ENCODE measurements at places on chromosomes 5 and 9. TPM values are rescaled to one million over a fixed set of nuclear protein-coding genes. Genes with fewer than 3 reads are reported as not detected.

DNA sequence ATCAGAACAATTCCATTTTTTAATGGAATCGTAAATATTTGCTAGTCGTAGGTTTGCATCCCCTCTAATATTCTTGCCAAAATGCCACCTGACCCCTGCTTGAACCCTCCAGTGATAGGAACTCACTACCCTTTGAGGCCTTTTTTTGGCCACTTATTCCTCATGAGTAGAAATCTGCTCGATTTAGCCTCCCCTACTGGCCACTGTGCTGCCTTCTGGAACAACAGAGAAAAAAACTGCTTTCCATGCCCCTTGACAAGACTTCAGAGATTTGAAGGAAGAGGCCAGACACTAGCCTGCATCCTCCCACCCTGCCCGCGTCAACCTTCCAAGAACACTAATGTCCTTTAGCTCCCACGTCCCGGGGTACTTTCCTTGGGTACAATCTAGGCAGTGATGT lies 4.1 kb downstream of the CCDC69 start:
- no peak for DNase-seq

Gene PCDHGA8
- not detected for total RNA-seq

GRCh38 chr5:174726916-174727793 lies 2.8 kb downstream of the MSX2 start:
- no peak for DNase-seq

GRCh38 chr5:59666440-59667068 lies 227.0 kb downstream of the PDE4D start:
- no peak for DNase-seq

GRCh38 chr9:37239224-37239859 lies 119.0 kb downstream of the ZCCHC7 start:
- no peak for DNase-seq

Gene SHOC1
- total RNA-seq, result 0.04 TPM

DNA sequence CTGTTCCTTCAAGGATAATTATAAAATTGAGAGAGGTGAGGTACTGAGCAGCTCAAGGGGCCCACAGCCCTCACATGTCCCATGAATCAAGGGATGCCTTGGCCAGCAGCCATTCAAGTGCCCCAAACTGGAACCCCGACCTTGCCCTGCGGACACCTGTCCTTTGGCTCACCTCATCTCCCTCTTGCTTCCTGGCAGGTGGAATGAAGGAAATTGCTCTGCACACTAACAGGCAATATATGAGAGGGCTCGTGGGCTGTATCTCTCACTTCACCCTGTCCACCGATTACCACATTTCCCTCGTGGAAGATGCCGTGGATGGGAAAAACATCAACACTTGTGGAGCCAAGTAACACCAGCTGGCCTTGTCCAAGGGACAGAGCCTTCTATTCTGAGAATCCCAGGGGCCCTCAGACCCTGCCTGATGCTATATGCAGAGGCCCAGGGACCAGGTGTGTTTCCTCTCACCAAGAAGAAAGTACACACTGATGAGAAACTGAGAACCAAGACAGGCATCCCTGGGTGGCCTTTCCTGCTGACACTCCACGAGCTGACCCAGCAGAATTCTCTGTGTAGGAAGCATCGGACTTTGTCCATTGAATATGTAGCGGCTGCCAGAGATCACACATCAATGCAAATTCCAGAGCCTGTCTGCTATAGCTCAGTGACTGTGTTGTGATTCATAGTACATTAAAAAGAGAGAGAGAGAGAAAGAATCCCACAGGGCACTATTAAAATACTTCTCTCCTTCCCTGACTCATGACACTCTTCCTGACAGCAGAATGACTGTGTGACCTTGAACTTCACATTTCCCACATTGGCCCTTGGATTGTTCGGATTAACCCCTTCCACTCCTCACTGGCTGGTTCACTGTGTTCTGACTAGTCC lies 92.6 kb downstream of the LIFR start:
- DNase-seq, result no peak

DNA sequence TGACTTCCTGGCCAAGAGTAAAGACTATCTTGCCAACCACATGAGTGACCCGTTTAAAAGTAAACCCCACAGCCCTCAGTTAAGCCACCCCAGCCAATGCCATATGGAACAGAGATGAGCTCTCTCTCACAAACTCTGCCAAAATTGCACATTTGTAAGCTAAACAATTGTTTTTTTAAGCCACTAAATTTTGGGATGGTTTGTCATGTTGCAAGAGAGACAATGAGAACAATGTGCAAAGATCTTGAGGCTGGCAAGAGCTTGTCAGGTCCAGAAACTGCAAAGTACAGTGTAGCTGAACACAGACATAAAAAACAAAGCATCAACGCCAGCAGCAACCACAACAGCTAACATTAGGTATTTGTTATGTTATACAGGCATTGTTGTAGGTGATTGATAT lies 27.8 kb downstream of the HOMER1 start:
- no peak for DNase-seq

Gene NOTCH1
- 76.4 TPM for total RNA-seq
